ENCODE measurements at places on chromosomes 3 and 15. TPM values are rescaled to one million over a fixed set of nuclear protein-coding genes. Genes with fewer than 3 reads are reported as not detected.

RTP4 gene
- not detected for total RNA-seq

CCDC54 gene
- not detected for total RNA-seq

ADGRG7 gene
- total RNA-seq, result not detected

CGNL1 gene
- total RNA-seq, result 0.78 TPM

SLC9C1 gene
- total RNA-seq, result not detected

ACY1 gene
- 26.8 TPM for total RNA-seq

CRYBG3 gene
- 6.1 TPM for total RNA-seq

CSTA gene
- 0.43 TPM for total RNA-seq

FHIT gene
- total RNA-seq, result not detected

ZNF502 gene
- total RNA-seq, result 1.6 TPM

DNAH1 gene
- 1.7 TPM for total RNA-seq

SLC28A1 gene
- total RNA-seq, result not detected

ANKUB1 gene
- total RNA-seq, result not detected
